AG08395 (cell line): ENCODE measurements at places on chromosomes 2 and 18.

- peak; percentile 62 for DNase-seq
Observed at GRCh38 chr2:85750587-85751575, 2.9 kb upstream of the ATOH8 start.

DNA sequence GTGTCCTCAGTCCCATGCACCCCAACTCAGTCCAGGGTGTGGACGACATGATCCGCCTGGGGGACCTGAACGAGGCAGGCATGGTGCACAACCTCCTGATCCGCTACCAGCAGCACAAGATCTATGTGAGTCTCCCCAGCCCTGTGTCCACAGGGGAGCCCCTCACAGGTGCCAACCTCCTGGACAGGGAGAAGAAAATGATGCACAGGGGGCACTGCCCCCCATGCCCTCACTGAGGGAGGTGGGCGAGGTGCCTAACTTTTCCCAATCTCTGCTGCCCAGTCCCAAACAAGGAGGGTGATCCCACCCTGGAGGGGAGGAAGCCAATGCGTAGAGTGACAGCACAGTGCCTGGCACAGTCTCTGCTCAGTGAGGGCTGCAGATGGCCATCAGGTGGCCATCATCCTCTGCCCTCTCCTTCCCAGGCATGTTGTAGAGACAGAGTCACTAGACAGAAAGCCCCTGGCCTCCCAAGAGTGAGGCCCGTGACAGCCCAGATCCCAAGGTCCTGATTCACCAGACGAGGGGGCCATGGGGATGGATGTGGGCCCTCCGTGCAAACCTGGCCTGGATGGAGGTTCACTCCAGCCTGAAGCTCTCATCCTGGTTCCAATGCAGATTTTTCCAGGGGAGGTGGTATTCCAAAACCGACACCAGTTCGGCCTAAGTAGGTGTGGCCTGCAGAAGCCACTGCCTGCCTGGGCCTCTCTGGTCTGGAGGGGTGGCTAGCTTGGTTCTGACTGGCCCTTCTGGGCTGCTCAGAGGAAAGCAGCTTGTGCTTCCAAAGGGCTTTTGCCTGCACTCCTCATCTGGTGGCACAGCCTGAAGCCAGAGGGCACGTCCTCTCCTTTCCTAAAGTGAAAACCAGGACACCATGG lies 30.0 kb downstream of the MYO7B start:
- no peak for DNase-seq

GRCh38 chr2:173990970-173991819 lies 26.0 kb upstream of the SP3 start:
- DNase-seq: peak; percentile 66

DNA sequence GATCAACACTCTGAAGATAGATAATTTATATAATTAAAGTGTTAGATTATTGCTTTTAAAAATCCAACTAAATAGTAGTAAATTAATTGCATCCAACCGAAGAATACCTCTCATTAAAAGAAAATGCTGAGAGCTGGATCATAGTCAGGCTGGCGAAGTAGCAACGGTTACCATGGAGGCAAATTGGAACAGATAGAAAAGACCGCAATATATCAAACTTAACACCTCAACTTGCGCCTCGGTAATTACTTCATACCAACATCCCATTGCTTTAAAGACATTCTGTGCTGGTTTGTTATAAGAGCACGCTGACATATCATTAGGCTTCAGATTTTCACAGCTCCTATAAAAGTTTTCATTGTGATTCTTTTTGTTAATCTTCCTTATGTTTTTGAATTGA lies 183.8 kb upstream of the ZC3H15 start:
- DNase-seq: no peak

DNA sequence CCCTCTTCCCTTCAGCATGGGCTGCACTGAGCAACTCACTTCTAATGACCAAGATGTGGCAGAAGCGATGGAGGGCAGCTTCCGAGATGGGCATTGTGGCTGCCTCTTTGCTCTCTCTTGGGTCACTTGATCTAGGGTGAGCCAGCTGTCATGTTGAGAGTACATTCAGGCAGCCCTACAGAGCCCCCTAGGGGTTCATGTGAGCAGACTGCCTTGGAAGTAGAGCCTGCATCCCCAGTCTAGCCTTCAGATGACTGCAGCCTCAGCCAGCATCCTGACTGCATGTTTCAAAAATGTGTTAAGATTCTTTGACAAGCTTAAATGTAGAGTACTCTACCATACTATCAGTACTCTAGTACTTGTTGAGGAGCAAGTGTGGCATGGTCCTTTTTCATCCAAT lies 143.9 kb downstream of the NCK2 start:
- no peak for DNase-seq
